ENCODE measurements at places on chromosomes 6 and 20.

DNA sequence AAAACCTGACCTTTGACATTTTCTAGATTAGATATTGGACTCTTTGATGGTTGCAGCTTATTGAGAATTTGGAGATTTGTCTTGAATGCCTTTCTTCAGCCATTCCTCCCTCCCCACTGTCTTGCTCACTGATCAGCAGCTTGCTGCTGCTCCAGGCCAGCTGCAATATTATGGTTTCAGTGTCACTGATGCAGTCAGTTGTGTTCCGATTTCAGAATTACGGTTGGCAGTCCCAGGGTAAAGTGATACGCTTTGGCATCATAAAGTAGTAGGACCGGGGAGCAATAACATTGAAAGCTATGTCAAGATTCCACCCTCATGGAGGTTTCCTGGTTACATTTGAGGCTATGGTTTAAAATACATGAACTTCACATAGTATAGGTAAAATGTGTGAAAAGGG lies 152.6 kb downstream of the BCKDHB start:
- no peak for DNase-seq

DNA sequence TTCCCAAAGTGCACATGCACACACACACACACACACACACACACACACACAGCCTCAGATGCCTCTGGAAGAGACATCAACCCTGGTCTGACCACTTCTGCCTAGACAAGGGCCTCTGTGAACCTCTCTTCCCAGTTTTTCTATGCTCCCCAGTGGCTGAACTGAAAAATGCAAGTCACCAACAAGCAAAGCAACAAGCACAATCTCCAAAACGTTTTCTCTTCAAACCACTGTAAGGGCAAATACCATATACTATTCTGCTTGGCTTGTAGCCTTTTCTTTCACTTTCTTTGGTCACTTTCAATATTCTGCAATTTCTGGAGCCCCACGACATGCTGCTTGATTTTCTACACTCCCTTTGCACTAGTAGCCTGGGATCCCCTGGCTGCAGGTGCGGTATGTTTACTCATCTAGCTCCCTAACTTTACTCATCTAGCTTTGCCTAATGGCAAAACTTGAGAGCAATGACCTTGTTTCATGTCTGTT lies 121.4 kb upstream of the DST start:
- DNase-seq = no peak

- no peak for DNase-seq
These were observed 13.7 kb upstream of the STXBP5 start for GRCh38 chr6:147190556-147190955.

GRCh38 chr20:52975029-52975732 lies 3.0 kb downstream of the TSHZ2 start:
- DNase-seq = no peak

- no peak for DNase-seq
These were observed 978 bp downstream of the AURKA start for GRCh38 chr20:56391037-56391436.

GRCh38 chr6:132961610-132962009 lies 147.2 kb downstream of the RPS12 start:
- DNase-seq = no peak

- DNase-seq = no peak
These were observed 116.9 kb downstream of the KIF13A start for GRCh38 chr6:17870300-17871188.

GRCh38 chr6:170025341-170025911 lies 265.5 kb downstream of the DLL1 start:
- no peak for DNase-seq

- DNase-seq = no peak
These were observed 172.7 kb upstream of the MARCKS start for GRCh38 chr6:113684382-113684901.

GRCh38 chr20:48681873-48682426 lies 145.8 kb downstream of the PREX1 start:
- DNase-seq = no peak

DNA sequence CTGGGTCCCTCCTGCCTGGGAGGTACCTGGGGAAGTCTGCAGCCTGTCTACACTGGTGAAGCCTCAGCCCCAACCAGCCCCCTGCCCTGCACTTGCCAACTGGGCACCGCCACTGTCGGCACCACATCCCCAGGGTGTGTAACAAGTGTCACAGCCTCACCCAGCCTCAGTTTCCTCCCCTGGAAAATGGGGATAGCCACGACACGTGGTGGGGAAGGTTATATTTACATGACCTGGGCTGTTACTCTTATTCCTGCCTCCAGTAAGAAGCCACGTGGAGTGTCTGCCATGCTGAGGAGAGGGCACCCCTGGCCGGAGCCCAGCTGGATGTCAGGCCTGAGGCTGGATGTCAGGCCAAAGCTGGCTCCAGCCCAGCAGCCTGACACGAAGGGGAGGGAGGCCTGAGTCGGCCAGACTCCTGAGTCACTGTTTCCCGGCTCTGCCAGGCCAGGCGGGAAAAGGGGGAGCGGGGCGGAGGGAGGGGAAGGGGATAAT lies 44.9 kb downstream of the SNAI1 start:
- no peak for DNase-seq

DNA sequence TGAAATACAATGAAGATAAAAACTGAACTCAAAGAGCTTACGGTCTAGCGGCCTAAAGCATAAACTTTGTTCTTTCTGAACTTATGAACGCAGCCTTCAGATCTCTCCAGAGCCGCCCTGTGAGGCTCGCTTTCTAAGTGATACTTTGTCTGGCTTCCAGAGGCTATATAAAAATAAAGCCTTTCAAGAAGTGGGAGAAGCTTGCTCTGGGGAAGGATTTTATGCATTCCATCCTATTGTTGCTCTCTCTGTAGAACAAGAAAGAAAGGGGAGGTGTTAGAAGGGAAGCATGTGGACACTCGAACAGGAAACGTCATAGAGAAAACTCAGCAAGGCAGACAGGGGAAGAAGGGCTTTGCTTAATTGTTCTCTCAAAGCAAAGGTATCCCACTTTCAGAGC lies 77.0 kb downstream of the TBX18 start:
- no peak for DNase-seq

GRCh38 chr6:129936329-129937165 lies 75.4 kb upstream of the TMEM244 start:
- DNase-seq = peak; percentile 3

DNA sequence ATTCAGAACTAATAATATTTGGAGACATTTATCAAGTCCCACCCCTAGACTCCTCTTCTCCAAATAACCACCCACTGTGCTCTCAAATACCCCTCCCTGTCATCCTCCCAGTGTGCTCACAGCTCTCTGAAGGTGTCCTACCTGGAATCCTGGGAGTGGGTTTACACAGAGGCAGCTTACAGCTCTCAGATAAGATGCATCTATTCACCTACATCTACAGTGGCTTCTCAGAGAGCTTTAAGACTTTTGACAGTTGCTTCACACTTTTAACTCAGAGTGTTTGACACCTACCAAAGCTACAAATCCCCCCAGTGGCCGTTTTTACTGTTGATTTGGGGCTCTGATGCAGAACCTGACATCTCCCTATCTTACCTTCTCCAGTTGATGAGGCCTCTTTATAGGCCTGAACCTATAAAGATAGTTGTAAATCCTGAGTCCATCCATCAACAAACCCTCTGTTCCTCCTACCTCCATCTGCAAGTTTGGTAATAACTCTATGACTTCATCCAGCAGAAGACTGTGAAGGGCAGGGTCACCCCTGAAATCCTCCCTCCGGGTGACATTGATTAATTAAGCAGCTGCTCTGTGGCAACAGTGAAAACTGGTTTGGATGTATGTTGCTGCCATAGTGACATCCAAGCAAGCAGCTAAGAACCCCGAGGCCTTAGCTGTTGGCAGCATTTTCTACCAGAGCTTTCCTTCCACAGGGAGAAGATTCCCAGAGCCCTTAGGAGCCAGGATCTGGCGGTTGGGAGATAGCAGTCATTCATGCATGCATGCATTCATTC lies 226.1 kb upstream of the RREB1 start:
- DNase-seq = no peak

DNA sequence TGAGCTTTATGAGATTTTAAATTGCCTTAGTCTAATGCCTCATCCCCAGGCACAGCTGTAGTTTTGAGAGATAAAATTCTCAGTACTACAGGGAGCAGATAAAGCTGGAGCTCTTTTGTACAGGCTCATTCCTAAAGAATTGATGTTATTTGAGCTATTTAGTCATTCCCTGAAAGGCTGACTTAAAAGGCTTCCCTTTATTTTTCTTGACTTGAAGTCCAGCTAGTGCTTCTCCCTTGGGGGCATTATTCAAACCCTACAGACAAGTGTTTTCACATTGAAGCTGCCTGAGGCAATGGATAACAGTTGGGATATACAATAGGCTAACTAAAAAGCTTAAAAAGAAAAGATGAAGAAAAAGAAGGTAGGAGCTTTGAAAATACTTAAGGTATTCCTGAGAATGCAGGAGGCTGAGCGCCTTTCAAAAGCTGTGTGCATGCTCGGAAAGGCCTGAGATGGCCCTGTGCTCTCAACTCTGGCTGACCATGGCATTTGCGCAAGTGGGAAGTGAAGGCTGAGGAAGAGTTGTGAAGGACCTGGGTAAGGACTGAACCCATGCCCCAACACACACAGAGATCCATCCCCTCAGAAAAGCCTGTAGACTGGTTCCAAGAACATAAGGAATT lies 315.1 kb downstream of the SMOC2 start:
- DNase-seq = no peak

DNA sequence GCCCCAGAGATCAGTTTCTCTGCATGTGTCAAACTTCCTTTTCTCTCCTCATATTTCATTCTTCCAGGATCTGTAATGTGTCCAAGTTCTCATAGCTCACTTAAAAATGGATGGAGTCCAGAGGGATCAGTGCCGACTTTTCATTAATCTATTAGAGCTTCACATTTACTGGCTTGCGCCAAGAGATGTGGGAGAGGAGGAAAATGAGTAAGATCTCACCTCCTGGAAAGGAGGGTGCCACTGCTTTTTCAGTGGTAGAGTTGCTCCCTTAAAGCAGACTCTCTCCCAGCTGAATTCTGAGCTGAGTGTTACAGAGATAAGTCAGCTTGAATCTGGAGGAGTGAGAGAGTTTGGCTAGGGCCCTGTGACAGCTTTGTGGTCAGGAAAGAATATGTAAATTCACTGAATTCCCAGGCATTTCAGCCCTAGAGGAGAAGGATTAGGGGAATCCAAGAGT lies 175.9 kb downstream of the SOX4 start:
- no peak for DNase-seq

DNA sequence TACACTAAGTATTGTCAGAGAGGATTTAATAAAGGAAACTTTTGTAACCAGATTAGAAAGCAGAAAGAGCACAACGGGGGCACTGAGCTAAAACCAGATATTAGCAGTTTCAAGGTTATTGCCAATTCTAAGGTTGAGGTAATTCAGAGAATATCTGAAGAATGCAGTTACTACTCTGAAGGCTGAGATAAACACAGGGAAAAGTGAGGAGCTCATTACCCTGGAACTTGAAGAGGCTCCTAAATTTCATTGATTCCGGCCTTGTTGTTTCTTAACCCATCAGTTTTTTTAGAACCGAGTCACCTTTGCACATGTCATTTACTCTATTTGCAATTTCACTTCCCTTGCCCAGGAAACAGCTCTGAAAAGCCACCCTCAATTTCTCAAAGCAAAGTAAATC lies 72.4 kb upstream of the BTBD3 start:
- no peak for DNase-seq

GRCh38 chr6:11702500-11703130 lies 76.0 kb downstream of the ADTRP start:
- DNase-seq = no peak

- no peak for DNase-seq
These were observed 15.5 kb upstream of the HELZ2 start for GRCh38 chr20:63589261-63590217.

DNA sequence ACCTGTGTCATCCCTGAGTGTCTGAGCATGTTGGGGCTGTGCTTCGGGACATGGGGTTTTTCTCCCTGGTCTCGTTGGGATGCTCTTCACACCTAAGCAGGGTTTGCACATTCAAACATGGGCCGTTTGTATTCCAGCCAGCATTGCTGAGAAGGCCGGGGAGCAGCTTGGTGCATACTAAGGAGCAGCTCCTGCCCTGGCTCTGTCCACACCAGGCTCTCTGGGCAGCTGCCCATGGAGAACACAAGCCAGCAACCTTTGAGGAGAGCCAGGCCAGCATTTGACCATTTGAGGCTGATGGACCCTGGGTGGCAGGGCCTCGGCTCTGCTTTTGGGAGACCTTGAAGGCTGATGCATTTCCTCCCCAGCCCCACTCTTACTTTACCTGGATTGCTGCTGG lies 92.1 kb downstream of the PHACTR3 start:
- no peak for DNase-seq

DNA sequence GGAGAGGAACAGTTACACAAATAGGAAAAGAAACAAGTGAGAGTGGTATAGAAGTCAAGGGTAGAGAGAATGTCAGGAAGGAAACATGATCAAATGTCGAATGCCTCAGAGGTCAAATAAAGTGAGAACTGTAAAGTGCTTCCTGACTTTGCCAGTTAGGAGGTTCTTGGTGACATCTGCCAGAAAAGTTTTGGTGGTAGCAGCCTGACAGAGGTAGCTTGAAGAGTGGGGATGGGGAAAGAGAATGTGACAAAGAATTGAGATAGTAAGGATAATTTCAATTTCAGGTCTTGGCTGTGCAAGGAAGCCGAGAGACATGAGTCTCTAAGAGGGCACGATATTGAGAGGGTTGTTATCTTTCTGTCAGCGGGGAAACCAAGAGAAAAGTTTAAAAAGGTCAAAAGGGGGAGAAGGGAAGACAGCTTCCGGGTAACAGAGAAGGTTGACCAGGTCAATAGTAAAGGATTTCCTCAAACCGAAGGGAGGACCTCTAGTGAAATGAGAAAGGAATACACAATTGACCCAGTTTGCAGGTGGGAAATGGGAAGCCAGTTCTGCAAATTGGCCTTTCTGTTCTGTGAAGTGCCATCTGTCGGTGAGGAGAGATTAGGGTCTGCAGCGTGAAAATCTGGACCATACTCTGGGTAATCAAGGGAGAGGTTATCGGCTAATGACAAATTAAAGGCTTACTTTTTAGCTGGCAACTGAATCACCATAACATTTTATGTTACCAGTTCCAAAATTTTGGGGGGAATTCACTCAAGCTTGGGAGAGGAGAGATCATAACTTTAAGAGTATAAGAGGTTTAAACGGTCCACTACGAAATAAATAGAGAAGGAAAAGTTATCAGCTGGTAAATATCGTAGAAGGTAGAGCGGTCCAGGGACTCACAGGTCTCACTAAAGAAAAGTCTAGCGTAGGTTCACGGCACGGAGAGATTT lies 973 bp upstream of the BRD2 start:
- peak; percentile 74 for DNase-seq

Data from NCI-H526 treated with DMSO at 0.1 percent for 48 hours (cell line).